ENCODE measurements at places on chromosomes 4 and X.

DNA sequence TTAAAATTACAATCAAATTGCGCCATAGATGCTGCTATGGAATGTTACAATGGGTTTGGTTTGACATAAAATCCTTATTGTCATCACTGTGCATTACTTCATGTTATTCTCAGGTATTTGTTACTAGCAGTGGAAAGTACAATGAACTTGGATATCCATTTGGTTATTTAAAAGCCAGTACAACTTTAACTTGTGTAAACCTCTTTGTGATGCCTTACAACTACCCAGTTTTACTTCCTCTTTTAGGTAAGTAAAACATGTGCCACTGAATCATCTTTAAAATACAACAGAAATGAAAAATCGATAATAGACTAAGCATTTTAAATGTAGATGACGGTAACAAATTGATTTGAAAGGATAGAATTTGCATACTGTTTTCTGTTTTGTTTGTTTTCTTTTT, 35.6 kb downstream of the INTS6L start:
- no peak for DNase-seq

DNA sequence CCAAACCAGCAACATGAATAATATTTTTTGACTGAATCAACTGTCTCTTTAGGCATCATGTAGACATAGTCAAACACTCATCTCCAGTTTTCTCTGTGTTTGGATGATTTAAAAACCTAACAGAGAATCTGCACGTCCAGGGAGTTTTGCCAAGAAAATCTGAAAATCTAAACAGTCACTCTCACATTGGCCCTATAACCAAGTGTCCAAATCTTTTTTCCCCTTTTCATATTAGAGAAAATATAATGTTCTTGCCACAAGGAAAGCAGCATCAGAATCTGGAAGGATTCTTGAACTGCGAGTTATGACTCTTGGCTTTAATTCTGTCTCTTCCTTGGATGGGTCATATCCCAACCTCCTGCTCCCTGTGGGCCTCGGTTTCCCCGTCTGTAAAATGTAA, 8.8 kb upstream of the CHRDL1 start:
- DNase-seq, result no peak

GRCh38 chr4:188439641-188440311, 300.5 kb downstream of the TRIML1 start:
- no peak for DNase-seq

- DNase-seq, result no peak
Observed at GRCh38 chrX:499870-500364, 113.2 kb upstream of the PPP2R3B start.

DNA sequence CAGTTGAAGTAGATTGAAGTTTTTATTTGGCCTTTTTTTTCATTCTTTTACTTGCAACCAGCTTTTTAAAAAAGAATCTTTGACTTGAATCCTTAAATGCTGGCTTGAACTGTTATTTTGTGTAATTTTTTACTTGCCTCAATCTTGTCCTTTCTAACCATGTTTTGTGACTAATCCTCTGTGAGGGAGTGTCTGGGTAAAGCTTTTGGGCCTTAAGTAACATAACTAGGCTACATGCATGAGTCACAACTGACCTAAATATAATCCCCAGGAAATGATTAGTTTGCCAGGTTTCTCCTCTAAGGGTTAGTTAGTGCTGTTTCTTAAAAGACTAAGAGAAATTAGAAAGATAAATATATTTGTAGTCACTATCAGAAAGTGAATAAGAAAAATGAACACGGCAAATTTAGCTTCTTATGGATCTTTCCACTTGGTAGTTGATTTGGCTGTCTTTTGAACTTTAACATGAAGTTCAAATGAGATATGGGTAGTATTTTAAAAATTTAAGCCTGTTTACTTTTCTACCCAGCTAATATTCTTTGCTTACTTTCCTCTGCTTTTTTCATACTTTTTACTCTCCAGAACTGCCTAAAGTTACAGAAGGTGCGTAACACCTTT, 13.0 kb downstream of the EXOC1 start:
- no peak for DNase-seq

- DNase-seq, result no peak
Observed at GRCh38 chrX:53718073-53718472, 31.6 kb upstream of the HUWE1 start.

- no peak for DNase-seq
Observed at GRCh38 chr4:88698519-88698918, 890 bp upstream of the NAP1L5 start.

DNA sequence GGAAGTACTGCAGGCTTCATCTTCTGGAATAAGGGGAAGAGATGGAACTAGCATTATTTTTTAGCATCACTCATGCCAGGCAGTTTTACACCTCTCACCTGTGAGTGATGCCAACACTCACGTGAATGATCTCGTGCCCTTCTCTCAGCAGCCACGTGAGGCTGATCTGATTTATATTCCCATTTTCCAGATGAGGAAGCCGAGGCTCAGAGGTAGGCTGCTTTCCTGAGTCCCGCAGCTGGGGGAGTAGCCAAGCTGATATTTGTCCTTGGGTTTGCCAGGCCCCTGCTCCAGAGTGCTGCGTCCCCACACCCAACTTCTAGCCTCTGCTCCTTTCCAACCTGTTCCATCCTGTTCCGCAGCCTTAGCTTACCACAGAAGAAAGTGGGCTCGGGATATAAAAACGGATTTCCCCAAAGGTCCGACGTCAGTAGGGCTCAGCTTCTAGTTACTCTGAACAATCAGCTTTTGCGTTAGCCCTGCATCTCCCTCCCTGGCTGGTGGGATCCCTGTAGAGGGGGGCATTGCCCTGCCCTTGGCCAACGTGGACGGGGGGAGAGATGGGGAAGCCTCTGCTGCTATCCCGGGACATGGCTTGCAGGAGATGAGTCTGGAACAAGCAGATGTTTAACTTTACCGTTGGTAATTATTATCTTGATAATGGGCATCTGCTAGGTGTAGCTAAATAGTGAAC, 9.3 kb downstream of the EVC start:
- DNase-seq, result no peak

- DNase-seq, result no peak
Observed at GRCh38 chr4:129394635-129395034, 298.7 kb downstream of the C4orf33 start.

- no peak for DNase-seq
Observed at GRCh38 chr4:186740822-186741221, 17.2 kb upstream of the FAT1 start.

- DNase-seq, result no peak
Observed at GRCh38 chr4:159144112-159144694, 41.3 kb downstream of the RAPGEF2 start.

DNA sequence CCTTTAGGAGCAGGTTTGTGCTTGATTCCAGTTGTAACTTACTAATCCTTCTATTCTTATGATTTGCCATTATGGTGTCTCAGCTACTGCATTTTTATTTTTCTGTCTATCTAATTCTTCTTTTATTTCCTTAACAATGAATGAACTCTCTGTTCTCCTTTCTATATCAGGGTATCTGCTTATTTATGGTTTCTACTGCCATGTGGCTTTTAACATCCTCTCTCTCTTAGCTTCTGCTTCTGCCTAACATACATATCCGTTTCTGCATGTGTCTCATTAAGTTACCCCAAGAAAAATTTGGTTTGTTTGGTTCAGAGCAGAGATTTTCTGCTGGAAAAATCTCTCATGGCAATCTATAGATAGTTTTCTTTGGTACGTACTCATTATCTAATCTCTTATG, 614.4 kb downstream of the RPA4 start:
- no peak for DNase-seq

GRCh38 chr4:62709618-62710252, 1509.6 kb downstream of the ADGRL3 start:
- no peak for DNase-seq

DNA sequence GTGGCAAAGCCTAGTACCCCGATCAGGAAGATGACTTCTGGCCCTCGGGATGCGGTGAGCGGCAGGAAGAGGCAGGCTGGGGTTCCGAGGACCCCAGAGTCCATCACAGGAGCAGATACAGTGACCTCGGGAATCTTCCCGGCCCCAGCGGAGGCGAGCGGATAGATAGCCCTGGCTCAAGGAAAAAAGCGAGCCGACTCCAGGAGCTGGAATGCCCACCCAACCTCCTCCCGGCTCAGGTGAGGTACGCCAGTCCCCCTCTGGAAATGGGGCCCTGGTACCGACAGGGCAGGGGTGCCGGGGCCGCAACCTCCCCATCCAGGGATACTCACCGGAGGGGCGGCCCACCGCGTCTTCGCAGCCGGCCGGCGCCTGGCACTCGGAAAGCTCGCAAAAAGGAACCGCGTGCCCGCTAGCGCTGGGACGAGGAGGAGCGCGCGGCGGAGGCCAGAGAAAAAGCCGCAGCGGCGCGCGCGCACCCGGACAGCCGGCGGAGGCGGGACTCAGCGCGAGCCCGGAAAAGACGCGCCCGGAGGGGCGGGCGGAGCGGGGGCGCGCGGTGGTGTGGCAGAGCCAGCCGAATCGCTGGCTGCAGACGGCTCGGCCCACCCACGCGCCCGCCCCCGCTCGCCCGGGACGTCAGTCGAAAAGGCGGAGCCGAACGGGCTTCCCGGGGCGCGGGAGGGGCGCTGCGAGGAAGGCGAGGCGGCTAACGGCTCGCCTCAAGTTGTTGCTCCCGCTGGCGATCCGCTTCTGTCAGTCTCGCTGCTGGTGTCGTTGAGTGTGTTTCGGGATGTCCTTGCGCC, at the start of gene ACSL4:
Gene ACSL4, minus strand, starts transcription at position 451 of the 806 bp plus-strand sequence. CDS start 49,894 bp downstream, outside the sequence.
- DNase-seq, result peak; percentile 74

DNA sequence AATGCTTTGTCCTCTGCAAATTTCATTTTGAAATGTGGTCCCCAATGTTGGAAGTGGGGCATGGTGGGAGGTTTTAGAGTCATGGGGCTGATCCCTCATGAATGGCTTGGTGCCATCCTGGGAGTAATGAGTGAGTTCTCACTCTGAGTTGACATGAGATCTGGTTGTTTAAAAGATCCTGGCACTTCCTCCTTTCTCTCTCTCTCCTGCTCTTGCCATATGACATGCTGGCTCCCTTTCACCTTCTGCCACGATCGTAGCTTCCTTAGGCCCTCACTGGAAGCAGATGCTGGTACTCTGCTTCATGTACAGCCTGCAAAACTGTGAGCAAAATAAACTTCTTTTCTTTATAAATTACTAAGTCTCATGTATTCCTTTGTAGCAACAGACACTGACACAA, 262.0 kb downstream of the IL15 start:
- no peak for DNase-seq

- no peak for DNase-seq
Observed at GRCh38 chr4:161907590-161907955, 256.2 kb downstream of the FSTL5 start.

DNA sequence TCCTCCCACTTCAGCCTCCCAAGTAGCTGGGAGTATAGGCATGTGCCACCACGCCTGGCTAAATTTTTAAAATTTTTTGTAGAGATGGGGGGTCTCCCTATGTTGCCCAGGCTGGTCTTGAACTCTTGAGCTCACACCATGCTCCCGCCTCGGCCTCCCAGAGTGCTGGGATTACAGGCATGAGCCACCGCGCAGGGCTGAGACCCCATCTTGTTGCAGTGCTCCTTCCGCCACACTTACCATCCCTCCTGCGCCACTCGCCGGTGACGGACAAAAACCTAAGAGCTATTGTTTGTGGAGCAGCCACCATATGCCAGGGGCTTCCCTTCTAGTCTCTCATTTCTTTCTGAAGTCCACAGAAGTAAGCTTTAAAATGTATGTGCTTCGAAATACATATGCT, 34.5 kb downstream of the NSG1 start:
- DNase-seq, result no peak

DNA sequence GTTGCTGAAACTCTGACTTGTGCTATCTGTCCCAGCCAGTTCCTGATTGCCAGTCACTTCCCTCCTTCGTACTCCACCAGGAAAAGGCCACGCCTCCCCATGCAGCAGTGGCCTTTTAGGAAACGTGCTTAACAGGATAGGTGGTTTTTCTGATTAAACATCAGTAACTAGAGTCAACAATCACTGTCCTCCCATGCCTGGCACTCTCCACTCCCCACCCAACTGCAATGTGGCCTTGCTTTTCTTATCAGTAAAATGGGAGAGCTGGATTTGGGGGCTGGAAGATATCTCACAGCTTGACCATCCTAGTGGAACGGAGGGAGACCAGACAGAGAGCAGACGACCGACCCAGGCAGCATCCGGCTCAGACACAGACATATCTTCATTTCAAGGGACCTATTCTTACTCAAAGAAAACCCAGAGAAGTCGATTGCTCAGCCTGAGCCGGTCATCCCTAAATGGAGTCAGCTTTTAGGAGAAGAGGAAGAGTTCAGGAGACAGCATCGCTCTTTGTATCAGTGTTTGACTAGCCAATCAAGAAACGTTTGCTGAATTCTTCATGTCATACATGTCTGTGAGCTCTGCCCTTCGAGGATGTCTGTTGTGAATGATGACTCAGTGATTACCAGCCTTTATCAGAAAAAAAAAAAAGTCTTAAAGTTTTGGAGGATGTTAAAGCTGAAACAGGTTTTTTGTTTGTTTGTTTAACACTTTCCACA, 12.7 kb upstream of the UBA6 start:
- DNase-seq, result no peak

- DNase-seq, result no peak
Observed at GRCh38 chrX:9293051-9293496, 171.8 kb upstream of the TBL1X start.

DNA sequence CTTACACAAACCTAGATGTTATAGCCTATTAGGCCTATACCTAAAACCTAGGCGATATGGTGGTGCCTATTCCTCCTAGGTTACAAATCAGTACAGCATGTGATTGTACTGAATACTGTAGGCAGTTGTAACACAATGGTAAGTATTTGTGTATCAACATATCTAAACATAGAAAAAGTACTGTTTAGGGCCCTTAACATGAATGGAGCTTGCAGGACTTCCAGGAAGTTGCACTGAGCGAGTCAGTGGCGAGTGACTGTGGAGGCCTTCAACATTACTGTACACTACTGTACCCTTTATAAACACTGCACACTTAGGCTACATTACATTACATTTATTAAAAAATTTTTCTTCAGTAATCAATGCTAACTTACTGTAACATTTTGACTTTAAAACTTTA, 37.8 kb downstream of the WWC2 start:
- no peak for DNase-seq

- no peak for DNase-seq
Observed at GRCh38 chr4:99655308-99656081, 2.1 kb downstream of the C4orf54 start.

- DNase-seq, result no peak
Observed at GRCh38 chr4:98603683-98604521, 54.5 kb downstream of the TSPAN5 start.

- DNase-seq, result no peak
Observed at GRCh38 chr4:25531272-25531671, 124.4 kb upstream of the SLC34A2 start.

DNA sequence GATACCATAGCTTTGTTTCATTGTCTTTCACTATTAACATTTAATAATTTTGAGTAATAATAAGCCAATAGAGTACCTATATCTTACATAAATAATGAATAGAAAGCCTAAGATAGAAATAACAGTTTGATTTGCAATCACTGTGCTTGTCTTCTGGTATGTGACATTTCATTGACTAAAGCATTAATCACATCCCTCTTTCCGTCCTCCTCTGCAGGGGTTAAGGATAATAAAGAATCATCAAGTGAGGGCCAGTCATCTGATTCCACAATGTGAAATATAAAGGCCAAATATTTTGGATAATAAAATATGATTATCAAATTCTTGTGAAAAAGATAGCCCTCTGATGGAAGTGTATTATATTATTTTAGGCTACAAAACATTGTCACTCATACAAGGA, 2073.4 kb downstream of the ARAP2 start:
- DNase-seq, result no peak

GRCh38 chr4:61195101-61195500, 5.0 kb upstream of the ADGRL3 start:
- no peak for DNase-seq
